ENCODE measurements at places on chromosomes 12 and 14. TPM values are rescaled to one million over a fixed set of nuclear protein-coding genes. Genes with fewer than 3 reads are reported as not detected.

Gene PLCZ1
- not detected for total RNA-seq

Gene OR10A7
- not detected for total RNA-seq

Gene SLC39A5
- not detected for total RNA-seq

Gene B4GALNT1
- total RNA-seq = 44.4 TPM

Gene GAS2L3
- total RNA-seq = 7.1 TPM

Gene MAP1LC3B2
- total RNA-seq = 1.3 TPM

Gene NINJ2
- total RNA-seq = 0.69 TPM

Gene CCDC175
- not detected for total RNA-seq

Gene FAM181A
- total RNA-seq = not detected

Gene GNB3
- 1.4 TPM for total RNA-seq

Gene TRIM9
- total RNA-seq = 13.4 TPM

Gene PTPRO
- total RNA-seq = not detected

Gene GPR68
- 0.18 TPM for total RNA-seq

Gene GPR132
- total RNA-seq = 0.60 TPM

Gene KRT6A
- 11.2 TPM for total RNA-seq

Gene RASSF9
- total RNA-seq = 1.4 TPM

Gene ALX1
- 4.0 TPM for total RNA-seq

Gene INF2
- total RNA-seq = 127 TPM

Gene TESPA1
- not detected for total RNA-seq

Gene ASCL1
- total RNA-seq = not detected

Gene ERP29
- total RNA-seq = 124 TPM

Gene C14orf132
- total RNA-seq = 6.4 TPM

Gene KCNJ8
- total RNA-seq = 0.22 TPM

Gene TPH2
- not detected for total RNA-seq

Gene FKBP11
- 59.4 TPM for total RNA-seq

Gene TSPAN19
- not detected for total RNA-seq

Gene PTPN6
- 12.7 TPM for total RNA-seq

Gene MMP17
- total RNA-seq = 11.0 TPM

Gene ETFBKMT
- 1.3 TPM for total RNA-seq

Gene TTC6
- total RNA-seq = 0.29 TPM

Gene SMCO2
- not detected for total RNA-seq

Gene NAV3
- total RNA-seq = 7.9 TPM

Gene GLIPR1L1
- not detected for total RNA-seq

Gene KRT73
- not detected for total RNA-seq

Gene NTF3
- total RNA-seq = not detected

Gene STAB2
- total RNA-seq = not detected

Gene SERPINA5
- 0.28 TPM for total RNA-seq

Gene PAH
- 0.14 TPM for total RNA-seq

Gene ZDHHC22
- 0.23 TPM for total RNA-seq

Gene GDF3
- total RNA-seq = not detected

Gene LGMN
- total RNA-seq = 60.0 TPM

Gene TAS2R43
- total RNA-seq = not detected

Gene FGF6
- total RNA-seq = not detected

Gene SLC7A8
- total RNA-seq = 1.8 TPM

Gene LRIG3
- 4.9 TPM for total RNA-seq

Gene DBX2
- not detected for total RNA-seq

Gene RBP5
- not detected for total RNA-seq

Gene CCDC38
- 0.07 TPM for total RNA-seq

Gene PLA2G1B
- not detected for total RNA-seq

Gene E2F7
- total RNA-seq = 8.6 TPM

Gene CLEC2B
- 1.6 TPM for total RNA-seq

Gene FNTB
- total RNA-seq = 21.5 TPM

Gene EIF4B
- 222 TPM for total RNA-seq
